Calu3 (cell line): ENCODE measurements at places on chromosomes 5 and 9. TPM values are rescaled to one million over a fixed set of nuclear protein-coding genes. Genes with fewer than 3 reads are reported as not detected.

FCN2 gene
- not detected in 2 replicates for total RNA-seq

MYMK gene
- total RNA-seq = not detected in 2 replicates

CDX1 gene
- not detected in 2 replicates for total RNA-seq

DDX4 gene
- total RNA-seq = not detected in 2 replicates

WNT8A gene
- not detected in 2 replicates for total RNA-seq

LRRC26 gene
- 0.52 and 0.98 TPM in 2 replicates for total RNA-seq

EFCAB9 gene
- not detected in 2 replicates for total RNA-seq

PRXL2C gene
- 10.5 and 10.8 TPM in 2 replicates for total RNA-seq

GRCh38 chr5:5540065-5540464 is 117.6 kb downstream of the ICE1 start:
- no peak for DNase-seq
- no peak overlapping the region for H3K27ac ChIP-seq
- H3K4me3 ChIP-seq = no peak overlapping the region
- no peaks in the 10 kb centered on the region for H3K4me1 ChIP-seq
- peaks cover 13% of the 10 kb centered on the region for H3K27me3 ChIP-seq

GRCh38 chr9:4929917-4930316 is 55.2 kb upstream of the JAK2 start:
- H3K27me3 ChIP-seq = no peaks in the 10 kb centered on the region
- no peaks in the 10 kb centered on the region for H3K4me1 ChIP-seq
- no peak for DNase-seq
- H3K27ac ChIP-seq = no peak overlapping the region

GRCh38 chr5:142797420-142797819 is 27.2 kb downstream of the ARHGAP26 start:
- H3K27me3 ChIP-seq = no peaks in the 10 kb centered on the region
- H3K4me3 ChIP-seq = no peak overlapping the region
- H3K36me3 ChIP-seq = peaks cover 5% of the 10 kb centered on the region
- H3K4me1 ChIP-seq = peaks cover 80% of the 10 kb centered on the region
- no peak for DNase-seq

GRCh38 chr9:99463131-99463530 is 241.0 kb downstream of the SEC61B start:
- H3K36me3 ChIP-seq = no peaks in the 10 kb centered on the region
- no peaks in the 10 kb centered on the region for H3K27me3 ChIP-seq
- no peak overlapping the region for H3K27ac ChIP-seq
- DNase-seq = no peak
- no peak overlapping the region for H3K4me3 ChIP-seq
- no peaks in the 10 kb centered on the region for H3K4me1 ChIP-seq

DNA sequence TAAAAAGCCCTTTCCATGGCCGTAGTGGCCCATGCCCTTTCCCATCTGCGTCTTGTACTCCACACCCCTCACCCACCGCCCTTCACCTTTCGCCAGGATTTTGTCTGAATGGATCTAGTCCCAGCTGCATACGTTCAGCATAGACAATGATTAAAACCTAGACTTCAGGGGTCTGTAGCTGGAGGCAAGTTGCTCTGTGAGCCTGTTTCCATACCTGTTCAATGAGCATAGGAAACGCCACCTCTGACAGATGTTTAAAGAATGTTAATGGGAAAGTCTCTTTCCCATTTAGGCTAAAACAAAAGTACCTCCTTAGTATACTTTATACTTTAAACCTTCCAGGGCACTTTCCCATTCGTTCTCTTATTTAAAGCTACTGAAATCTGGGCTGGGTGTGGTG is 105.7 kb downstream of the SPRY4 start:
- no peak overlapping the region for H3K4me3 ChIP-seq
- H3K4me1 ChIP-seq = peaks cover 56% of the 10 kb centered on the region
- H3K27me3 ChIP-seq = peaks cover 14% of the 10 kb centered on the region
- H3K36me3 ChIP-seq = peaks cover 10% of the 10 kb centered on the region
- DNase-seq = no peak

DNA sequence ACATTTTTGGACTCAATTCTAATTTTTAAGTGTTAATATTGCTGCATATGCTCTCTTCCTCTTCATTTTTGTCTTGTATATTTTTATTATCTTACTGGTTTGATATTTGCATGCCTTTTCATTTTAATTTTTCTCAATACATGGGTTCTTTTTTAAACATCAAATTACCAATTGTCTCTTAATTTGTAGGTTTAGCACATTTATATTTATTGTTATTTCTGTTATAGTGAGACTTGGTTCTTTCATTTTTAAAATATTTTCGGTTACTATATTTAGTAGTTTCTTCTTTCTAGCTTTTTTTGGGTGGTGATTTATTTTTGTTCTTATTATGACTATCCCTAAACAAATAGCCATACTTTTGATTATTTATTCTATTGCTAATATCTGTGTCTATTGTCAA is 19.4 kb downstream of the SPINK5 start:
- H3K4me1 ChIP-seq = no peaks in the 10 kb centered on the region
- no peaks in the 10 kb centered on the region for H3K27me3 ChIP-seq
- no peak overlapping the region for H3K4me3 ChIP-seq
- no peaks in the 10 kb centered on the region for H3K36me3 ChIP-seq
- DNase-seq = no peak

- no peaks in the 10 kb centered on the region for H3K4me1 ChIP-seq
- peak within 1 kb of the TSS; percentile 83 for H3K4me3 ChIP-seq
- H3K36me3 ChIP-seq = peaks cover 25% of the 10 kb centered on the region
- peak; percentile 81 for DNase-seq
Observed at GRCh38 chr9:128339761-128340690, at the start of gene SLC27A4. SLC27A4 (plus strand) TSS chr9:128340527; CDS start chr9:128343133, 2,606 bp downstream.

DNA sequence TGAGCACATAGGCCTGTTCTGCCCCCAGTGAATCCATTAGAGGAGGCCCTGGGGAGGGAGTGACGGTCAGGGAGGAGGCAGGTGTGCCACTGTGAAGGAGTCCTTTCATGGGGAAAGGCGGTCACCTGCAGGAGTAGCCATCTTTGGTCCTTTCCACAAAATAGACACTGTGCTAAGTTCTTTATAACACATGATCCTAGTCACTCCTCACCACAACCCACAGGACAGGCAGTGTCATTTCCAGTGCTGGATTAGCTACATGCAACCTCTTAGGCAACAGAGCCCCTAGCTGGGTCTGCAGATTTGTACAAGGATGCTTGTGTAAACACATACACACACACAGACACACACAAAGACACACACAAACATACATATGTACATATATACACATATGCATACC is 18.3 kb downstream of the DOCK2 start:
- H3K4me3 ChIP-seq = no peak overlapping the region
- DNase-seq = no peak
- peaks cover 15% of the 10 kb centered on the region for H3K27me3 ChIP-seq
- no peaks in the 10 kb centered on the region for H3K4me1 ChIP-seq

DNA sequence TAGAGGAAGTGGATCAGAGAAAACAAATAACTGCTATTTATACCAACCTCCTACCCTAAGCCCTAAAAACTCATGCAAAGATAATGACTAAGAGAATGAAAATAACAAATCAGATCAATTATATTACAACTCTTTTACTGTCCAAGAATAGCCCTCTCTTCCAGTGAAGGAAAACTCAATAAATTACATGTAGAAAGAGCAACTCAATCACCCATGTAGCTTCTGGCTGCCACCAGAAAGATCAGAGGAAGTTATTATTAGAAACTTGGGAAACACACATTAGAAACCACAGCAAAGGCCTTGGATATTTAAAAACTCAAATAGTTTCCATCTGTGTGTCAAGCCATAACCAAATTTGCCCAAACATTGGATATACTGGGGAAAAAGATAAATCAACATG is 134.0 kb upstream of the TARS1 start:
- no peak overlapping the region for H3K4me3 ChIP-seq
- H3K27me3 ChIP-seq = no peaks in the 10 kb centered on the region
- peaks cover 8% of the 10 kb centered on the region for H3K4me1 ChIP-seq
- H3K36me3 ChIP-seq = no peaks in the 10 kb centered on the region
- H3K27ac ChIP-seq = no peak overlapping the region

DNA sequence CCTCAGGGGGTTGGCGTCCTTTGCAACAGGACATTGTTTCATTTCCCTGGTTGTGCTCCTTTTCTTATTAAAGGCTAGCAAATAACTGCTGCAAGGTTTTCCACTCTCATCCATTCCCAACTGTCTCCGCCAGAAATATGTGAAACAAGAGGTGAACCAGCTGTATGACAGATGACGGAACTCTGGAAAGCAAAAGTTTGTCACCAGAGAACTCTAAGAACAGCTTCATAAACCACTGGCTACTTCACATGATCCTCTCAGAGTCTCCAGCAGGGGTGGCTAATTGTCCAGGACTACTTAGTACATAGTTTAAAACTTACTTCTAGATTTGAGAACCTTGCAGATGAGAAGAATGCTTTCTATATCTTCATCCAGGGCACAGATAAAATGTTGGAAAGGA is 195.9 kb upstream of the RAD23B start:
- no peaks in the 10 kb centered on the region for H3K4me1 ChIP-seq
- no peak overlapping the region for H3K27ac ChIP-seq
- no peak overlapping the region for H3K4me3 ChIP-seq
- H3K36me3 ChIP-seq = no peaks in the 10 kb centered on the region

- H3K27me3 ChIP-seq = peaks cover 13% of the 10 kb centered on the region
- H3K4me1 ChIP-seq = no peaks in the 10 kb centered on the region
- no peak for DNase-seq
- H3K4me3 ChIP-seq = no peak overlapping the region
- no peak overlapping the region for H3K27ac ChIP-seq
Observed at GRCh38 chr5:77312413-77312812, 101.9 kb downstream of the PDE8B start.

DNA sequence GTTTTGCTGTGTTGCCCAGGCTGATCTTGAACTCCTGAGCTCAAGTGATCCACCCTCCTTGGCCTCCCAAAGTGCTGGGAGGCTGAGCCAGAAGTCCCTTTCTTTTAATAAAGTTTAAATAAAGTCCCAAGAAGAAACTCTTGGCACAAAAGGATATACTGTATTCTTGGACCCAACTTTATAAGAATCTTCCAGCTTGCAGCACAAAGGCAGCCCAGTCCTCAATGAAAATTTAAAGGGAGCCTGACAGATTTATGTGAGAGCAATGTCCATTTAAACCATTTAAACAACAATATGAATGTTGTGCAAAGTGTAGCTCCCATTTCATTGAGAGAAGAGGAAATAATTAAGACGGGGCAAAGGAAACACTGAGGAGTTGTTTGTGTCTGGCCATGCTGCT is 217.0 kb downstream of the DOCK8 start:
- H3K27ac ChIP-seq = no peak overlapping the region
- no peaks in the 10 kb centered on the region for H3K4me1 ChIP-seq
- no peak overlapping the region for H3K4me3 ChIP-seq
- no peak for DNase-seq

DNA sequence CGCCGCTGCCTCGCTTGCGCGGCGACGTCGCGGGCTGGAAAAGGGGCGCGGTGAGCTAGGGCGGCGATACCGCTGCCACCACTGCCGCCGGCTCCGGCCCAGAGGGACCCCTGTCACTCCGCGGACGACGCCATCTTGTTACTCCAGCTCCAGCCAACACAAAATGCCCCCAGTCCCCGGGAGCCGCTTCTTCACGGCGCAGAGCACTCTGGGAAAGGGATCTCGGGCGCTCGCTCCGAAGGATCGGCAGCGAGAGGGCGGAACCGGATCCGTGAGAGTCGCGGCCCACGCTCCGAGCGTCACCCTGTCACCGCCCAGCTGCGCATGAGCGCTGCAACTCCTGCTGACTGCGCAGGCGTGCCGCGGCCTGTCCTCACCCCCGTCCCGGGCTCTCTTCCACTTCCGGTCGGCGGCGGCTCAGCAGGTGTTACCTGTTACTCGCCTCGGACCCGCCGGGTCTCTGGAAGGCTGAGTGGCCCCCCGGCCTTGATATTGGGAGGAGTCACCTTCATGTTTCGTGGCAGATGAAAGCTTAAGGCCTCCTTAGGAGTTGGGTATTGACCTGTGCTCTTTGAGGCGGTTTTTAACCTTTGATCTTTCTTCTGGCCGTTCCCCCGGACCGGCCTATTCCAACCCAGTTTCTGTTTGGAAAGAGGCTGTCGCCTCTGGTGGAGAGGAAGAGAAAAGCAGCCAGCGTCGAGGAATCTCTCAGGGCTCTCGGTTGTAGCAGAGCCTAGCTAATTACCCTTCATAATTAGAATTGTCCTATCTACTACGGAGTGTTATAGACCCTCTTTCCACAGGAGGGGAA is at the start of gene CSNK1A1:
CSNK1A1 (minus strand) TSS at position 213 of the 811 bp plus-strand sequence. CDS start 475 bp downstream, outside the sequence.
- no peaks in the 10 kb centered on the region for H3K27me3 ChIP-seq
- H3K27ac ChIP-seq = peak within 1 kb of the TSS; percentile 92
- H3K36me3 ChIP-seq = peaks cover 58% of the 10 kb centered on the region
- peak; percentile 99 for DNase-seq

- no peak for DNase-seq
- no peaks in the 10 kb centered on the region for H3K27me3 ChIP-seq
- H3K27ac ChIP-seq = no peak overlapping the region
- H3K4me3 ChIP-seq = no peak overlapping the region
Observed at GRCh38 chr9:136499935-136500910, 17.4 kb upstream of the SEC16A start.

DNA sequence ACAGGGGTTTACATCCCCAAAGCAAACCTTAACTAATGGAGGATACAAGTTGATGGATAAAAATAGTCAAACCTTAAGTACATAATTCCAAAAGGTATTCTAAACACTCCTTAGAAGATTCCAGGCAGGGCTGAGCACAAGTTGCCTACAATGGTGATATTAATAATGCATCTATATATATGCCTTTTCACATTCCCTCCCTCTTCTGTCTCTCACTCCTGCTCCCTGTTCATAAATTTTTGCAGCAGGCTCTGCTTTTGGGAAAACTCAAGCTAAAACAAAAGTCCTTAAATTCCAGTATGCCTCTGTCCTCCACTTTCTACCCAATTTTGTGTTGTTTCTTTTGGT is 139.4 kb upstream of the CDKN2B start:
- peaks cover 55% of the 10 kb centered on the region for H3K4me1 ChIP-seq
- H3K36me3 ChIP-seq = peaks cover 5% of the 10 kb centered on the region
- no peak overlapping the region for H3K4me3 ChIP-seq
- DNase-seq = no peak

DNA sequence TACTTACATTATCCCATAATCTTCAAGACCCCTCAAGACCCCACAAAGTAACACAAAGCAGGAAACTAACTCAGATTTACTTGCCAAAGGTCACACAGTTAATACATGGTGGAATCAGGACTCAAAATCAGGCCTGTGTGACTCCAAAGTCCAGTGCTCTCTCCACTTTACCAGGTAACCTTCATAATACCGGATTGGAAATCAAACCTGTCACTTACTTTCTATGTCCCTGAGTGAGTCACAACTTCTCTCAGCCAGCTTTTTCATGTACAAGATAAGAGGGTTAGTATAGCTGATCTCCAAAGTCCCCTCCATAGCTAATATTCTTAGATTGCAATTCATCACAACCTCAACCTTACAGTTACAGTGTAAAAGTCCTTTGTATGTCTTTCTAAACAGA is 17.1 kb downstream of the STRBP start:
- no peak overlapping the region for H3K4me3 ChIP-seq
- no peaks in the 10 kb centered on the region for H3K36me3 ChIP-seq
- H3K27ac ChIP-seq = no peak overlapping the region
- no peaks in the 10 kb centered on the region for H3K27me3 ChIP-seq
- H3K4me1 ChIP-seq = peaks cover 8% of the 10 kb centered on the region

- no peak for DNase-seq
- no peak overlapping the region for H3K4me3 ChIP-seq
Observed at GRCh38 chr5:137040024-137040423, 459.1 kb downstream of the SPOCK1 start.

- no peaks in the 10 kb centered on the region for H3K36me3 ChIP-seq
- H3K4me3 ChIP-seq = no peak overlapping the region
- no peak overlapping the region for H3K27ac ChIP-seq
- H3K27me3 ChIP-seq = peaks cover 21% of the 10 kb centered on the region
- no peaks in the 10 kb centered on the region for H3K4me1 ChIP-seq
Observed at GRCh38 chr9:378263-378662, 163.6 kb downstream of the DOCK8 start.
